Suprapubic skin (tissue), 4 donors: ENCODE measurements at places on chromosomes 2 and 18.

DNA sequence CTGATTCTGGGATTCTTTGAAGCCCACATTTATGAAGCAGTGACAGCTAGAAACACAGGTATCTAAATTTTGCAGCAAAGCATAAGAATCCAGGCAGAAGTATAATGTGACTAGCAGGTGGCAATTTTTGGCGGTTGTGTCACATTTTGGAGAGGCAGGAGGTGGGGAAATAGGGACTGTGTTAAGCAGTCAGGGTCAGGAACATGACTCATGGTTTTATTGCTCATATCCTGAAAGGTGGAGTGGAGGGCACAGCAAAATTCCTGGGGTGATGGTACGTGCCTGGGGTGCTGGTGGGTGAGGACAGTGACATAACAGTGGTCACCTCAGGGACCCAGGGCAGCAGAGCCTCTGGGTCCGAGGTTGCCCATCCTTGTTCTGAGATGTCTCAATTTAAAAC is 63.5 kb upstream of the TTN start:
- H3K36me3 ChIP-seq, result no peaks in the 10 kb centered on the region
- no peak overlapping the region for H3K4me3 ChIP-seq
- DNase-seq, result no peak

DNA sequence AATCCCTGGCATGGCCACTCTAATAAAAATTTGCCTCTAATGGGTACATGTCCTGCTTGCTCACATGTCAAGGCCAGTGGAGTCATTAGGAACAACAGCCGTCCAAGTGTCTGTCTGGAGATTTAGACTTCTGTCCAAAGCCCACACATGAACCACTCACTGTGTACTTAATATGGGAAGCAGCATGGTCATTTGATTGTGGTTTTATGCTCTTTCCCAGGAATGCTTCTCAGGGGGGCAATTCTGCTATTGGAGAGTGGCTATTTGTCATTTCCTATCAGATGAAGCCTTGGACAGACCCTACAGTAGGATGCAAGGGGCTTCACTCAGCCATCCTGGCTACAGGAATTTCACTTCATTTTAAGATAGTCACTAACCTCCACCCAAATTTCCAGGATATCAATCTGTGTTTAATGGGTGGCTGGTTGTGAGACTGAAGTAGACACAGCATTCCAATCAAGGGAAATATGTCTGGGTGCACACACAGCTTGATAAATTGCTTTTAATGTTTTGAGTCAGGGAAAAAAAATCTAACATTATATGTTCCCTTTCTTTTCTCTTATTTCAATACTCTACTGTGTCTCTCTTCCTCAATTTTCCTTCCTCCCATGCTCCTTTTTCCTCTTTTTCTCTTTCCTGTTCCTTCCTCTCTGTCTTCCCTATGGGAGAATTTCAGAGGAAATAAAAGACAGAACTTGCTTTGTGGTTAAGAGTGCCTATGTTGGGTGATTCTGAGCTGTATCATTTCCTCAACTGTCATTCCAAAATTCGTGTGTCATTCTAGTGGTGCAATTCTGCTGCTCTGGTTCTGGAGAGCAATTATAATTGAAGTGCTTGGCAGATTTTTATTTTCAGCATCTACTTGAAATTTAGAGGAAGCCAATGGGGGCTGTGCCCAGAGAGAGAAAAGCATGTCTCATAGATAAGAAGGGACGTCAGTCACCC is 320.1 kb downstream of the OSR1 start:
- DNase-seq, result no peak
- peaks cover 4% of the 10 kb centered on the region for H3K4me1 ChIP-seq
- no peaks in the 10 kb centered on the region for H3K27me3 ChIP-seq
- no peak overlapping the region for H3K4me3 ChIP-seq

- no peak overlapping the region for H3K4me3 ChIP-seq
- no peaks in the 10 kb centered on the region for H3K27me3 ChIP-seq
- DNase-seq, result no peak
- no peaks in the 10 kb centered on the region for H3K36me3 ChIP-seq
- H3K4me1 ChIP-seq, result peaks cover 9% of the 10 kb centered on the region
Observed at GRCh38 chr2:88099798-88100488, 27.9 kb downstream of the FABP1 start.

GRCh38 chr2:195671563-195671962 is 14.5 kb downstream of the SLC39A10 start:
- H3K27me3 ChIP-seq, result no peaks in the 10 kb centered on the region
- H3K4me1 ChIP-seq, result no peaks in the 10 kb centered on the region
- DNase-seq, result no peak
- H3K4me3 ChIP-seq, result no peak overlapping the region

DNA sequence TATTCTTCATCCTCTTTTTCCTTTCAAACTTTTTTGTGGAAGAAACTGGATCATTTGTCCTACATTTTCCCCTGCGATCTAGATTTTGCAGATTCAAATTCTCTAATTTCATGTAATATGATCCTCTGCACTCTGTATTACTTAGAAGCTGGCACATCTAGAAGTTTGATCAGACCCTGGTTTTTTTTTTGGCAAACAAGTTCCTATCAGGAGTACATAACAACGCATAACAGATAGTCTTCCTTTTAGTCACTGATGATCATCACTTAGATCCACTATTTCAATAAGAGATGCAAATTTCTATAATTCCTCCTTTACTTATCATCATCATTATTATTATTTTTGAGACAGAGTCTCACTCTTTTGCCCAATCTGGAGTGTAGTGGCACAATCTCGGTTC is 117.1 kb downstream of the CDH2 start:
- H3K27me3 ChIP-seq, result no peaks in the 10 kb centered on the region
- H3K27ac ChIP-seq, result no peak overlapping the region
- no peaks in the 10 kb centered on the region for H3K36me3 ChIP-seq
- no peaks in the 10 kb centered on the region for H3K4me1 ChIP-seq
- DNase-seq, result no peak

DNA sequence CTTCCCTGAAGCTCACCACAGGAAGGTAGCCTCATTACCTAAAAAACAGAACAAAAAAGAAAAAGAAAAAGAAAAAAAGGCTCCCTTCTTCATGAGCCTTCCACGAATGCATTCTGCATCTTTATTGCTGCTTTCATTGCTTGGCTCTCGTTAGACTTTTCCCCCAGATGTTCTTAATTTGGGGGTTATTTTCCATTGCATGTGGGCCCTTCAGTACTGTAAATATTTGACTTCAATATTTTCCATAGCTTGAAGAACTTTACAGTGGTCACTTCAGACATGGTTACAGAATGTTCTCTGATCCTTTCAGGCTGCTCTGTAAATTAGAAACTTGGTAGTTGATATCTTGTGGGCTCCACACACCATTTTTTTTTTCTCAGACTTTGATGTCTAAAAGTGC is 65.6 kb upstream of the COPS8 start:
- no peaks in the 10 kb centered on the region for H3K27me3 ChIP-seq
- DNase-seq, result no peak
- H3K36me3 ChIP-seq, result no peaks in the 10 kb centered on the region
- no peaks in the 10 kb centered on the region for H3K4me1 ChIP-seq
- no peak overlapping the region for H3K4me3 ChIP-seq

DNA sequence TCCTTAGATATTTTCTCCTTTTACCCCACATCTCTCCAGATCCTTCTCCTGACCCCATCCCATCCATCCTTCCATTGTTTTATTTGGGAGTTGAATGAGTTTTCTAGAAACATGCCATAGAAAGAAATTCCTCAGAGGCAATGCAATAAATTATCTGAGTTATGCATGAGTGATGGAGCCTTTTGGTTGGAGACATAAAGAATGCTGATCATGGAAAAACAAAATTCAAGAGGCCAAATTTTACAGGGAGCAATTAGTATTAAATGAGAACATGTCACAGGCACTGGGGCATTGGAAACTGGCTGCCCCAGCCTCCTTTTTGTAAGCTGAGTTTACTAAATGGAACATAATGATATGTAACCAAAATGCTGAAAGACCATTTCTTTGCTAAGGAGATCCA is 74.2 kb upstream of the LCLAT1 start:
- no peaks in the 10 kb centered on the region for H3K4me1 ChIP-seq
- DNase-seq, result no peak
- H3K27ac ChIP-seq, result no peak overlapping the region
- no peak overlapping the region for H3K4me3 ChIP-seq
- H3K27me3 ChIP-seq, result no peaks in the 10 kb centered on the region

DNA sequence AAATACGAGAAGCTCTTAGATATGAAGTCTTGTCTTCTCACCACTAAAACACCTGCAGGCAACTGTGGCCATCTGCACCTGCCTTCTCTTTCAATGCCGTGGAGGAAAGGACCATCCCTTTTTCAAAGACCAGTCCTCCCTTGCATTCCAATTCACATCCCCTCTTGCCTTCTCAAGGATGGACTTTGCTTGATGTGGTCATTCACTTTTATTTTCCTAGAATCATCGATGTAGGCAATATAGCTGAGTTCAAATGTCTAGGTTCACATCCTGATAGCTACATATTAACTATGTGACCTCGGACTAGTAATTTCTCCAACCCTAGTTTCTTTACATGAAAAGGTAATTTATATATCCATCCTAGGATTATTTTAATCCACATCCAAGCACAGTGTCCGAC is 110.1 kb downstream of the HIBCH start:
- no peaks in the 10 kb centered on the region for H3K36me3 ChIP-seq
- H3K27me3 ChIP-seq, result no peaks in the 10 kb centered on the region
- peaks cover 1% of the 10 kb centered on the region for H3K4me1 ChIP-seq
- H3K4me3 ChIP-seq, result no peak overlapping the region
- no peak overlapping the region for H3K27ac ChIP-seq

- no peak overlapping the region for H3K4me3 ChIP-seq
- H3K27ac ChIP-seq, result no peak overlapping the region
- H3K36me3 ChIP-seq, result no peaks in the 10 kb centered on the region
- DNase-seq, result no peak
Observed at GRCh38 chr2:107927034-107927534, 59.2 kb upstream of the SLC5A7 start.

GRCh38 chr2:242034138-242034537 is 164.6 kb downstream of the RTP5 start:
- no peak overlapping the region for H3K4me3 ChIP-seq
- DNase-seq, result no peak
- H3K4me1 ChIP-seq, result no peaks in the 10 kb centered on the region
- H3K27ac ChIP-seq, result no peak overlapping the region
- H3K27me3 ChIP-seq, result peaks cover 58% of the 10 kb centered on the region
- H3K36me3 ChIP-seq, result no peaks in the 10 kb centered on the region

DNA sequence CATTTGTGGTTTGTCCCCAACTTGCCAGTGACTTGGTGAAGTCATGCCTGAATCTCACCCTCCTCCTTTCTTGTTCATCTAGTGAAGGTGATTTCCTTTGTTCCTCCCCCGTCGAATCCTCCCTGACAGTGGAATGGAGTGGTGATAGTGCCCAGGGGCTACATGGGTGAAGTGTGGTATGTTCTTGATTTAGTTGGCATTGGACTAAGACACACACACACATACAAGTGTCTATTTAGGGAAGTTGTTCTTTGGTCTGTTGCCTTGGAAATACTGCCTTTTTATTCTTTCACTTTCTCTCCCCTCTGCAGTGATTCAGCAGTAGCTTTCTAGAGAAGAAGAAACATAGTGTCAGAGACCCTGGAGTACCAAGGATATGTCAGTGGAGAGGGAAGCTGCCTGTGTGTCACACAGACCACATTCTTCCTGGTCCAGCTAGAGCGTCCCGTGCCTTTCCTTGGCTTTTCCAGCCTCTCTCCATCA is 10.9 kb downstream of the INPP4A start:
- H3K36me3 ChIP-seq, result no peaks in the 10 kb centered on the region
- H3K4me3 ChIP-seq, result no peak overlapping the region
- H3K27ac ChIP-seq, result no peak overlapping the region
- H3K27me3 ChIP-seq, result no peaks in the 10 kb centered on the region
- H3K4me1 ChIP-seq, result peaks cover 31% of the 10 kb centered on the region

- no peaks in the 10 kb centered on the region for H3K4me1 ChIP-seq
- H3K27ac ChIP-seq, result no peak overlapping the region
- no peak for DNase-seq
- peaks cover 6% of the 10 kb centered on the region for H3K36me3 ChIP-seq
- H3K27me3 ChIP-seq, result no peaks in the 10 kb centered on the region
- H3K4me3 ChIP-seq, result no peak overlapping the region
Observed at GRCh38 chr18:50947899-50948298, 19.9 kb upstream of the ELAC1 start.

GRCh38 chr18:6249170-6249569 is 165.5 kb downstream of the L3MBTL4 start:
- no peak overlapping the region for H3K27ac ChIP-seq
- DNase-seq, result no peak
- H3K27me3 ChIP-seq, result no peaks in the 10 kb centered on the region
- H3K36me3 ChIP-seq, result no peaks in the 10 kb centered on the region

- H3K36me3 ChIP-seq, result peaks cover 3% of the 10 kb centered on the region
- no peak for DNase-seq
- H3K4me1 ChIP-seq, result peaks cover 35% of the 10 kb centered on the region
- no peaks in the 10 kb centered on the region for H3K27me3 ChIP-seq
- H3K27ac ChIP-seq, result peak overlapping the region; percentile 95
Observed at GRCh38 chr2:200810252-200810997, 1.3 kb upstream of the BZW1 start.

- no peak for DNase-seq
- H3K4me1 ChIP-seq, result peaks cover 7% of the 10 kb centered on the region
Observed at GRCh38 chr2:168912901-168913369, 11.8 kb downstream of the G6PC2 start.

DNA sequence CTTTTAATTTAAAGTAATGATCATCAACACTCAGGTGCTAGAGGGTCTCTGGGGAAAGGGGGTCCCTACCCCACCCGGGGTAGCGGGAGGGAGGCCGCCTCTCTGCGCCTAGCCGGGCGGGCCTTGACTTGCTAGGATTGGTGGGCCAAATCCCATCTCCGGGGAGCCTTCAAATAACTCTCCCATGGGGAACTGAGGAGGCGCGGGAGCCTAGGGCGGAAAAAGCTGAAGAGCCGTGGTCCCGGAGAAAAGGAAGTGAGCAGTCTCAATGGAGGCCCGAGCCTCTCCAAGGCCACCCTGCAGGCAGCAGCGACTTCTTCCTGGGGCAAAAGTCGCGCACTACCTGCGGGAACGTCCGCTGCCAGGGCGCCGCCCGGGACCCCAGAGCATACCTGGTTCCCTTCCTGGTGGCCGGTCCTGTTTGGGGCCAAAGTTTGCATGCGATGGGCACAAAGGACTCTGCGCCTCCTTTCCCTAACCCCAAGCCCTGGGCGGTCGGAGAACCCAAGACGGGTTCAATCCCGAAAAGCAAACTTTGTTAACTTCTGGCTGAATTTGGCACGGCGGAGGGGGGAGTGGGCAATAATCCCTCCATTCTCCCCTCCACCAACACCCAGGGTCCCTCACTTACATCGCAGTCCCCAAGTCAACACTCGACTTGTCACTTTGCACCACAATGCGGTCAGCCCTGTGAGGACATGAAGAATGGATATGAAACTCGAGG is 13.6 kb downstream of the EN1 start:
- peak overlapping the region; percentile 62 for H3K27ac ChIP-seq
- DNase-seq, result peak; percentile 70
- peaks cover 77% of the 10 kb centered on the region for H3K27me3 ChIP-seq

DNA sequence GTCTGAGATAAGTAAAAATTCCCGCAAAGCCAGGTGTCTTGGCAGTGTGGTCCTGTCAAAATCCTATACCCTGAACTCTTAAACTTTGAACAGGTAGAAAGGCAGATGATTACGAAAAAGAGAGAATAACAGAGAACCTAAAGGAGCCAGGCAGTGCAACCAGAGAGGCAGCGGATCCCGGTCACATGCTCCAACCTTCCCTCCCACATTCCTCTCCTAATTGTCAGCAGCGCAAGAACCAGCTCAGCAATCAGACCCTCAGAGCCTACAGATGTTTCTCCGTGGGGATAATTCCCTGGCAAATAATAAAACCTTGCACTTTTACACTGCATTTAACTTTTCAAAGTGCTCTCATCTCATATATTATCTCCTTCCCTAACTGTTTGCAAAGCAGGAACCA is 124.8 kb downstream of the EPHA4 start:
- peaks cover 28% of the 10 kb centered on the region for H3K4me1 ChIP-seq
- DNase-seq, result no peak
- no peak overlapping the region for H3K4me3 ChIP-seq
- peaks cover 6% of the 10 kb centered on the region for H3K36me3 ChIP-seq
